Epithelial cell of umbilical artery (primary cell): ENCODE measurements at places on chromosomes 6 and 20. TPM values are rescaled to one million over a fixed set of nuclear protein-coding genes. Genes with fewer than 3 reads are reported as not detected.

Gene TCF21
- total RNA-seq: under 0.01 and 0.15 TPM in 2 replicates

Gene BPIFB2
- total RNA-seq: not detected in 2 replicates

Gene KCNK15
- under 0.01 TPM in 1 of 2 replicates, not detected in the other for total RNA-seq

Gene F13A1
- not detected in 2 replicates for total RNA-seq

Gene SSTR4
- not detected in 2 replicates for total RNA-seq

Gene PRRT1
- total RNA-seq: under 0.01 and 0.30 TPM in 2 replicates

Gene MOXD1
- total RNA-seq: 0.32 and 0.61 TPM in 2 replicates

Gene PREP
- total RNA-seq: 21.0 and 21.8 TPM in 2 replicates

Gene LGSN
- not detected in 2 replicates for total RNA-seq

Gene FAM217A
- not detected in 2 replicates for total RNA-seq

Gene GSTA4
- 20.8 and 34.5 TPM in 2 replicates for total RNA-seq

Gene PREX1
- 48.1 and 49.4 TPM in 2 replicates for total RNA-seq

Gene OLIG3
- not detected in 2 replicates for total RNA-seq

Gene PROCR
- 332 and 610 TPM in 2 replicates for total RNA-seq

Gene EYA2
- total RNA-seq: not detected in 2 replicates

Gene NHLRC1
- 2.6 and 3.3 TPM in 2 replicates for total RNA-seq

Gene ULBP1
- under 0.01 and 0.46 TPM in 2 replicates for total RNA-seq

Gene SLC22A7
- total RNA-seq: not detected in 2 replicates

Gene FLRT3
- under 0.01 and 0.46 TPM in 2 replicates for total RNA-seq

Gene RIPPLY2
- total RNA-seq: not detected in 2 replicates

Gene PBX2
- 48.5 and 59.4 TPM in 2 replicates for total RNA-seq

Gene SYTL3
- total RNA-seq: 0.46 and 0.65 TPM in 2 replicates

Gene REM1
- total RNA-seq: not detected in 2 replicates

Gene BPIFA3
- total RNA-seq: not detected in 2 replicates

Gene SLC32A1
- total RNA-seq: not detected in 2 replicates

Gene CYP39A1
- under 0.01 and 0.15 TPM in 2 replicates for total RNA-seq

Gene NKX2-2
- total RNA-seq: not detected in 2 replicates

Gene WFDC10B
- not detected in 2 replicates for total RNA-seq

Gene CHRNA4
- total RNA-seq: not detected in 2 replicates

Gene SYCP2
- 0.30 and 0.32 TPM in 2 replicates for total RNA-seq

Gene ATXN1
- total RNA-seq: 12.2 and 13.0 TPM in 2 replicates

Gene RBM24
- 0.30 and 1.3 TPM in 2 replicates for total RNA-seq

Gene DDR1
- 8.1 and 8.8 TPM in 2 replicates for total RNA-seq

Gene BPIFA1
- total RNA-seq: not detected in 2 replicates

Gene LRRN4
- not detected in 2 replicates for total RNA-seq

Gene CALHM4
- under 0.01 and 0.46 TPM in 2 replicates for total RNA-seq

Gene LY6G6D
- total RNA-seq: not detected in 2 replicates

Gene ARFGEF2
- 34.1 and 42.4 TPM in 2 replicates for total RNA-seq

Gene UBD
- total RNA-seq: 0.32 and 1.2 TPM in 2 replicates

Gene RBPJL
- not detected in 2 replicates for total RNA-seq

Gene OR2J3
- total RNA-seq: not detected in 2 replicates

Gene GABRR2
- total RNA-seq: 0.15 TPM in 1 of 2 replicates, not detected in the other

Gene RAET1L
- not detected in 2 replicates for total RNA-seq

Gene EYA4
- total RNA-seq: 0.32 and 0.61 TPM in 2 replicates

Gene CLIC1
- total RNA-seq: 865 and 1,138 TPM in 2 replicates

Gene TRIM10
- total RNA-seq: not detected in 2 replicates

Gene DSTN
- 248 and 320 TPM in 2 replicates for total RNA-seq

Gene C6orf52
- 1.1 TPM in 1 of 2 replicates, not detected in the other for total RNA-seq

Gene HLA-G
- under 0.01 TPM in 1 of 2 replicates, not detected in the other for total RNA-seq

Gene SLC22A2
- total RNA-seq: not detected in 2 replicates

Gene CHD6
- 20.1 and 26.0 TPM in 2 replicates for total RNA-seq
